ENCODE measurements at places on chromosomes 7 and 10.

DNA sequence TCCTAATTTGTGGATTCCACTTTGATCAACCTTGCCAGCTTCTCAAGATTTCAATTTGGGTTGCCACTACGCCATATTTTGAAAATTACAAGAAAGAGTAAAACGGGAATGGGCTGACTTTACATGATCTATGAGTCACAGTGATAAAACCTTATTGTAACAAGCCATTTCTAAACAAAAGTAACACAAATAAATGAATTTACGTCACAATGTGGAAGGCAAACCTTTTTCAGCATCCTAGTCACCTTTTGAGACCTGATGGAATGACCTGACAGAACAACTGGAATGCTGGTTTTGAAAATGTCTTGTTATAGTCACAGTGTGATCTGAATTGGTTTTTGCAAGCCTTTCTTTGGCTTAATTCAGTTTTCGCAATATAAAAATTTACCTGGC lies 85.9 kb downstream of the CDK6 start:
- DNase-seq = no peak

DNA sequence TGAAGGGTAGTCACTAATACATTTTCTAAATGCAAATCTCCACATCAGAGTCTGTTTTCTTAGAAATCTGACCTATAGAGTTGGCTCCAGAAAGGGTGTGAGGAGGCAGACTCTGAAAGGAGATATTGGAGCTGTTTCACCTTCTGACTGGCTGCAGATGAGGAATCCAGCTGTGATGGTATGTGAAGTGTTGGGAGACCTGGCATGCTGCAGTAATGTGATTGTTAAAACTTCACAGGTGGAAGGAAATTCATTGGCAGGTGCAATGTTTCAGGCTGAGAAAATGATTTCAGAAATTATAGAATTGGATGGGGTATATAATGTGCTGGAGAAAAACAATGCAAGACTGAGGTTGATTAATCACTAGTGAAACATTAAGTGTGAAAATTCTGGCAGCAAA lies 1134.0 kb upstream of the LRRN3 start:
- no peak for DNase-seq

DNA sequence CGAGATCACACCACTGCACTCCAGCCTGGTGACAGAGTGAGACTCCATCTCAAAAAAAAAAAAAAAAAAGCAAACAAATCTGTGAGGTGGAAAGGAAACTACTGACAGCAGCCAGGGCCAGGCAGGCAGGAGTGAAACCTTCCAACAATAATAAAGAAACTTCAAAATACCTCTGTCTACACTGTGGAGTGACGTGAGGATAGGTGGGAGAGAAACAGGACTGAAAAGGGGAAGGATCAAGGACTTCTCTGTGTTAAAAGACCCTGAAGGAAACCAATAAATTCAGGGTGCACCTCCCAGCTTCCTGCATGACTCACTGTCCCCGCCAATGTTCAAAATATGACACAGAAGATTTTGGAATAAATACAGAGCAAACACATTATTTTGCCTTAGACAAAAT lies 82.9 kb downstream of the KIAA1549 start:
- peak; percentile 47 for DNase-seq

DNA sequence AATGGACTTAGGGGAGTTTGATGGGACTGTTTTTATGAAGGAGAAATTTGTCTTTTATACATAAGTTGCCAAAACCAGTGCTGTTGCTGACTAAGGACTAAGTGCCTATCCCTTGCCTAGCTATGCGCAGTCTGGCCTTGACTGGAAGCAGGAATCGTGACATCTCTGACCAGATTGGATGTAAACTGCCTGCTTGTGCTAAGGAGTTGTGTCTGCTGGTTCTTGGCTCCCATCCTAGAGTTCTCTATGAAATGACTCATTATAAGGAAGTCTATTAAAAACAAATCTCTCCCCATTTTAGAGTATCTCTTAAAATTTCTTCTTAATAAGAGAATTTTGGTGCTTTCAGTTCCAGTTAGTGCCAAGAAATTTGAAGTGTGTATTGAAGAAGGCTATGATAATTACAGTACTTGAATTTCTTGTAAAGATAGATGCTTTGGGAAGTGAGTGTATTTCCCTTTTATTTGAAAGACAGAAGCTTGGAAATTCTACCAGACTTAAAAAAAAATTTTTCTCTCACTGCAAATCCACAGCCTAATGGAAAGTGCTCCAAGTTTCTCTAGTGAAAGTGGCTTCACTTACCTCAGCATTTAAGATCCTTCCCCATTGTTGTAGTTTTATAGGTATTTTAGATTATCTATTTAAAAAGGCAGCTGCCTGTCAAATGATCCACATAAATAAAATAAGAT lies 77.6 kb downstream of the BICC1 start:
- no peak for DNase-seq

DNA sequence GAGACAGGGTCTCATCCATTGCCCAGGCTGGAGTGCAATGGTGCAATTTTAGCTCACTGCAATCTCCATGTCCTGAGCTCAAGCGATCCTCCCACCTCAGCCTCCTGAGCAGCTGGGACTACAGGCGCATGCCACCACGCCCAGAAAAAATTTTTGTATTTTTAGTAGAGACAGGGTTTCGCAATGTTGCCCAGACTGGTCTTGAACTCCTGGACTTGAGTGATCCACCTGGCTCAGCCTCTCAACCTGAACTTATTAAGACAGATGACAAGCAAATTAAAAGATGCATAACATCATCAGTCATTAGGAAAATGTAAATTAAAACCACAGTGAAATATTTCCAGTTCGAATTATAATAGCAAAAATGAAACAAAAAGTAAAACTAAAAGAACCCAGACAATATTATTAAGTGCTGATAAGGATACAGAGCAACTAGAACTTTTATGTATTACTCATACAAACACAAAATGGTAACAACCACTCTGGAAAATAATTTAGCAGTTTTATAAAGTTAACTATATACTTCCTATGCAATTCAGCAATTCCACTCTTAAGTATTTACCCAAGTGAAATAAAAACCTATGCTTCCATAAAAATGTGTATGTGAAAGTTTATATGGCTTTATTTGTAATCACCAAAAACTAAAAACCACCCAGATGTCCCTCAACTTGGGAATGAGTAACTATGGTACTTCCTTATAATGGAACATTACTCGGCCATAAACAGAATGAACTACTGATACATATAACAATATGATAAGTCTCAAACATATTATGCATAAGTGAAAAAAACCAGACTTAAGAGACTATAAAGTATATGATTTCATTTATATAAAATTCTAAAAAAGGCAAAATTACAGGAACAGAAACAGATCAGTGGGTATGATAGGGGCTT lies 15.3 kb downstream of the ZFAND4 start:
- DNase-seq = no peak

- DNase-seq = peak; percentile 36
Observed at GRCh38 chr10:28241741-28242399, 61.0 kb downstream of the MPP7 start.

- DNase-seq = no peak
Observed at GRCh38 chr10:118900617-118901016, 128.9 kb upstream of the NANOS1 start.
